ENCODE measurements at places on chromosomes 2 and 18. TPM values are rescaled to one million over a fixed set of nuclear protein-coding genes. Genes with fewer than 3 reads are reported as not detected.

Gene TUBA3E
- 80.0 TPM for total RNA-seq

Gene PRSS56
- total RNA-seq = 0.11 TPM

Gene CDCA7
- 1.5 TPM for total RNA-seq

Gene GALNT14
- total RNA-seq = 0.38 TPM

Data from Right ventricle myocardium inferior (tissue), 1 donor.